Activated CD8-positive, alpha-beta memory T cell treated with anti-CD3 and anti-CD28 coated beads for 36 hours (primary cell): ENCODE measurements at places on chromosomes 6 and 20. TPM values are rescaled to one million over a fixed set of nuclear protein-coding genes. Genes with fewer than 3 reads are reported as not detected.

Gene DYNLT2
- total RNA-seq = 2.0 TPM

Gene SLC13A3
- not detected for total RNA-seq

Gene TBXT
- total RNA-seq = not detected

Gene DNAH8
- total RNA-seq = 0.04 TPM

Gene CRYBG1
- 32.3 TPM for total RNA-seq

Gene GJA1
- 0.06 TPM for total RNA-seq

Gene PRSS35
- not detected for total RNA-seq

Gene PHACTR3
- total RNA-seq = not detected
